Uterus (tissue), 4 donors: ENCODE measurements at places on chromosomes 1 and 21. TPM values are rescaled to one million over a fixed set of nuclear protein-coding genes. Genes with fewer than 3 reads are reported as not detected.

- no peak for DNase-seq
- H3K27ac ChIP-seq: no peak overlapping the region
- no peak overlapping the region for H3K4me3 ChIP-seq
- no peaks in the 10 kb centered on the region for H3K4me1 ChIP-seq
- no peaks in the 10 kb centered on the region for H3K36me3 ChIP-seq
Observed at GRCh38 chr1:174165471-174166137, 6.3 kb downstream of the RABGAP1L start.

DNA sequence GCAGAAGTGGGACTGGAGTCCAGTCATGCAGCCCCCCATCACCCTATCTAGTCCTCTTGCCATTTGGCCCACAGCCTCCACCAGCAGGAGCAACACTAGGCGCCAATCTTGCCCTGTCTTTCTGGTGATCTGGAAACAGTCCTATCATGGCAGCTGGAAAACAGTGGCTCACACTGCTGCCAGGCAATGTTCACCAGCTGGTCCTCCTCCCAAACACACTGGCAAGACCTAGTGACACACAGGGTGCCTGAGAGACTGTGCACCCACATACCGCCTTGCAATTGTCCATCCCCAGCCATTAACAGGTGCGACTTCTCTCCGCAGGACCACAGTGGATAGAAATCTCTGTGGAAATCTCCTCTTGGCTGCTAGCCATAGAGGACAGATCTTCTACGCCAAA is 105.5 kb downstream of the HIVEP3 start:
- no peaks in the 10 kb centered on the region for H3K4me1 ChIP-seq
- no peak for DNase-seq
- no peaks in the 10 kb centered on the region for H3K36me3 ChIP-seq
- H3K4me3 ChIP-seq: no peak overlapping the region
- H3K27ac ChIP-seq: no peak overlapping the region

GRCh38 chr1:109677459-109677858 is 9.6 kb downstream of the GSTM2 start:
- H3K4me3 ChIP-seq: no peak overlapping the region
- no peaks in the 10 kb centered on the region for H3K36me3 ChIP-seq
- H3K27ac ChIP-seq: no peak overlapping the region
- no peak for DNase-seq
- H3K27me3 ChIP-seq: no peaks in the 10 kb centered on the region
- H3K4me1 ChIP-seq: no peaks in the 10 kb centered on the region

- H3K36me3 ChIP-seq: no peaks in the 10 kb centered on the region
- no peak overlapping the region for H3K4me3 ChIP-seq
- no peaks in the 10 kb centered on the region for H3K27me3 ChIP-seq
- peak overlapping the region; percentile 9 for H3K27ac ChIP-seq
- DNase-seq: peak; percentile 68
Observed at GRCh38 chr1:22808676-22809483, 98.2 kb downstream of the EPHB2 start.

DNA sequence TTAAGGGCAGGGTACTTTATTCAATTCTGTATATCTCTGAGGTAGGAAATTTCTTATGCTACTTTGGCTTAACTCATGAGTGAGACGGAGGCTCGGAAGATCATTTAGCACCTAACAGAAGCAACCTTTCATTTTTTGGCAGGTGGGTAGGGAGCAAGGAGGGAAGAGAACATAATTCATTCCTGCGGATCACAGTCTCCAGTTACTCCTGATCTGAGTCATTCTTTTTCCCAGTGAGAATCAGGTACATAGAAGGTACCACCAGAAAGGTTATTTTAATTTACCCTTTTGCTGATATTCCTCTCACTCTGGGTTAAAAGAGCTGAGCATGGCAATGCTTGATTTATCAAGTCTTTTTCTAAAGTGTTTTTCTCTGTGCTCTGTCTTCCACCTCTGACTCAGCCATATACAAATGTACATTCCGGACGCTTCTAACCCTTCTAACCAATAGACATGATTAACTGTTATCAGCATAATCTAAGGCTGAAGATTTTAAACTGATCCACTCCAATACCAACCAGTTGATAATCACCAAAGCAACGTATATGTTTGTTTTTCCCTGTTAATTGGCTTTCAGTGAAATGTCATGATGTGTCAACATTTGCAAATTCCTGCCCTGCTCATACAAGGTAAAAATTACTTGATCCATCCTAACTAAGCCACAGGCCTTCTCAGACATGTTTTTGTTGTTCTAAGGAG is 271.7 kb downstream of the DUSP10 start:
- H3K27me3 ChIP-seq: no peaks in the 10 kb centered on the region
- H3K27ac ChIP-seq: no peak overlapping the region
- no peak overlapping the region for H3K4me3 ChIP-seq
- no peaks in the 10 kb centered on the region for H3K36me3 ChIP-seq

GRCh38 chr1:183656355-183656754 is 3.2 kb upstream of the APOBEC4 start:
- no peaks in the 10 kb centered on the region for H3K36me3 ChIP-seq
- no peaks in the 10 kb centered on the region for H3K27me3 ChIP-seq
- H3K27ac ChIP-seq: no peak overlapping the region
- no peak overlapping the region for H3K4me3 ChIP-seq
- no peak for DNase-seq

DNA sequence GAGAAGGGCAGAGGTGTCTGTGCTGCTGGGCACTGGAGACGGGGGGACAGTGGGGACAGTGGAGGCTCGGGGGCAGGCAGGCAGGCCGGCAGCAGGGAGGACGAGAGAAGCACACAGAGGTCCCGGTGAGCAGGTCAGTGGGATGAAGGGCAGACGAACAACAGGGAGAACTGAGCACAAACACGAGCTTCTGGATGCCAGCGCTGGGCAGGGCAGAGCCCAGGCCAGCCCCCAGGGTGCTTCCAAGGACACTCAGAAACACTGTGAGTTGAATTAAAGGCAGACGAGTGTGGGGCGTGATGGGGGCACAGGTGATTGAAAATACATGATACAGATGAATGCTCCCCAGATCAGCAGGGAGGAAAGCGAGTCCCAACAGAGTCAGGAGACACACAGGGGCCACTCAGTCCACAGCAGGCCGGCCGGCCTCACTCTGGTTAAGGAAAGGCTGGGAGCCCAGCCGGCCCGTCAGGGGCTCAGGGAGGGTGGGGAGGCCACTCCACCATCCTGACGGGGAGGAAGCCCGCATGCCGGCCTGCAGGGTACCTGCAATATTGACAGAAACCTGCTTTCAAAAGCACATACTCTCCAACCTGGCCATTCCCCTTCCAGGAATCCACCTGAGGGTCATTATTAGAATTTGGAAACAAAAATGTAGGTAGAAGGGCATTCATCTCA is 14.1 kb downstream of the SLC19A1 start:
- H3K36me3 ChIP-seq: no peaks in the 10 kb centered on the region
- no peak overlapping the region for H3K4me3 ChIP-seq
- H3K27me3 ChIP-seq: no peaks in the 10 kb centered on the region
- no peak for DNase-seq
- H3K27ac ChIP-seq: no peak overlapping the region

DNA sequence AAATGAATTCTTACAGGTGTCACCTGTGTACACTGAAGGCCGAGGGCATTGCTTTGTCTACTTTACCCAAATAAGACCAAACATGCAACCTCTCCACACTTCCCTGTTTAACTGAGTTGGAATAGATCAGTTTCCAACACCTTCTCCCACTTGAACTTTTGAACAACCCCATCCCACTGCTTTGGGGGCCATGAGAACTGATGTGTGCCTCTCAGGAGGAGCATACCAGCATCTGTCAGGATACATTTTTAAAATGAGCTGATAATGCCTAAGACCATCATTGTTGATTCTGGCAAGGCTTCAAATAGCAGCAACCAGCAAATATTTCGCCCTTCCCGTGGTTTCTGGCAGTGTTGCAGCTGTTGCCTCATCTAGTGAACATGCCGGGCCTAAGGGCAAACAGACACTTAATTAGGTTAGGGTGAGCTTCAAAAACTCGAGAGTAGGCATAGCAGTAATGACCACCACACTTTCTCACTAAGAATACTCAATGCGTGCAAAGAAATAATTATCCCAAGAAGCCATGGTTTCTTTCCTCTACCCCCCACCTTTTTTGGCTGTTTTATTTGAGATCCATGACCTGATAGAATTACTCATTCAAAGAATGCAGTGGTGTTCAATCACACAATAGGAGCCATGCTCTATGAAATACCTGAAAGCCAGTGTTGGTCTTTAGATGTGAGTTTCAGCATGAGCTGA is 63.7 kb downstream of the MAP10 start:
- no peak overlapping the region for H3K27ac ChIP-seq
- no peaks in the 10 kb centered on the region for H3K36me3 ChIP-seq
- H3K27me3 ChIP-seq: no peaks in the 10 kb centered on the region
- H3K4me1 ChIP-seq: no peaks in the 10 kb centered on the region
- no peak for DNase-seq

The CCDC27 gene
- not detected for total RNA-seq

DNA sequence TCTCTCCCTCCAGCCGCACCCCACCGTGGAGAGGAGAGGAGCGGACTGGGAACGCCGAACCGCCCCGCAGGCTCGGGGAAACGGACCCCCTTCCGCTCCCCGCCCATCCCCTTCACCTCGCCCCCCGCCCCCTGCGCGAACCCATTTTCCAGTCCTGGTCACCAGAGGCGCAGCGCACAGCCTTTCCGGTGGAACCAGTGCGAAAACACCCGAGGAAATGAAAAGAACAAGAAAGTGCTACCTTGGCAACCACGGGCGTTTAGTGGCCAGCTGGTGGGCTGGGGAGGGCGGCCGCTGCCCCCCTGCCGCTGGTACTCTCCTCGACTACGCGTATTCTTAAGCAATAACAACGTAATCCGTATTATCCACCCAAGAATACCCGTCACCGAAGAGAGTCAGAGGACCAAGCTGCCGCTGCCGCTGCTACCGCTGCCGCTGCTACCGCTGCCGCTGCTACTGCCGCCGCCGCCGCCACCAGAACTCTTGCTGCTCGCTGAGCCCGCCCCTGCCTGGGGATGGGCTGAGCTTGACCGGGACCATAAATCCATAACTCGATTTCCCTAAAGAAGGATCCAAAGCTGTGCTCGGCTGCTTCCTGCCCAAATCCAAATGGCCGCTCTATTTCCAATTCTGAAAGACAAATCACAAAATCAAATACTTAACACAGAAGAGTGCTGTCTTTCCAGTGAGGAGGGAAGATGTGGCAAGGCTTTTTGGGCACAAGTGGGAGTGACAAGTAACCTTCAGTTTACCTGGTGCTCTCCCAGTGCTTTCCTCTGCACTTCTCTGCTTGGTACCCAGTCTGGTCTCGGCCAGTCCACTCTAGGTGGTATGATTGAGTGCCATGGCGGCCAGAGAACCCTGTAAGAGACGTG is 125.2 kb upstream of the DPYD start:
- DNase-seq: no peak
- H3K4me3 ChIP-seq: no peak overlapping the region
- H3K36me3 ChIP-seq: no peaks in the 10 kb centered on the region
- H3K27me3 ChIP-seq: peaks cover 3% of the 10 kb centered on the region
- H3K27ac ChIP-seq: no peak overlapping the region

DNA sequence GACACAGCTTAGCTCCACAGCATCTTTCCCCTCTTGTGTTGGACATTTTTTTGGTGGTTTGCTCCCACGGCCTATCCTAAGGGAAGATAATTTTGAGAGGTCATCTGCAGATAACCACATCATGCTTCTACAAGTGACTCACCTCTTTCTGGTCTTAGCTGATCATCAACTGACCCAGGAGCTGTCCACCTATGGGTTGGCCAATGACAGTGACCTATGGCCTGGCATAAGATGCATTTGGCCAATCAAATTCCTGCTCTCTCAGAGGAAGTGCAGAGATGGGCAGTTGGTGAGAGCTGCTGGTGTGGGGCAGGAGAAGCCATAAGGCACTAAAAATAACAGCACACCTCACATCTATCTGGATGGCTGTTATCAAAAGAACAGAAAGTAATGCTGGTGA is 100.0 kb upstream of the CLDN14 start:
- no peaks in the 10 kb centered on the region for H3K36me3 ChIP-seq
- H3K4me1 ChIP-seq: no peaks in the 10 kb centered on the region
- H3K4me3 ChIP-seq: no peak overlapping the region
- no peak for DNase-seq

The ASH1L gene
- total RNA-seq: 159 TPM

The CAPN8 gene
- not detected for total RNA-seq
